ENCODE measurements at places on chromosomes 2 and 18.
A peak's percentile ranks its signal among the peaks of the same experiment; 100 is the strongest.

DNA sequence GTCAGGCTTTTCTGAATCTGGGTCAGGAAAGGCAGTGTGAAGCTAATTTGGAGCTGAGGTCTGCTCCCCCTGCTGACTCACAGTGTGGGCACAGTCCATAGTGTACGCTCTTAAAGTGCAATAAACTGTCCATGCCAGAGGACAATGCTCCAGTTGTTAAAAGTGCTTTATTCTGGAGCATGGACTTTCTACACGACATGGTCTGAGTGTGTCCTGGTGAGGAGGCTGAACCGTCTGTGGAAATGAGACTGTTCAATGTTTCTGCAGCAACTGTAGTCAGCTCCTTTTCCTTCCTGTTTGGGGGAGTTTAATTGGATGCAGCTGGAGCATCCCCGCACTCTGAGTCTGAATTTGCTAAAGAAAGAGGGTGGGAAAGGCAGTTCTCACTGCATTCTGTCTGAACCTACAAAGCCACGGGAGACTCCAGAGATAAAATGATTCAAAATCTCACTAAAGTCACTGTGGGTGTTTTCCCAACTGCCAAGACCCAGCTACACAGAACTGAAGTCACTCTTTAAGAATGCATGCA lies 110.2 kb upstream of the TRIB2 start:
- no peak for DNase-seq

GRCh38 chr2:120042359-120042758 lies 29.5 kb downstream of the EPB41L5 start:
- DNase-seq, result no peak

DNA sequence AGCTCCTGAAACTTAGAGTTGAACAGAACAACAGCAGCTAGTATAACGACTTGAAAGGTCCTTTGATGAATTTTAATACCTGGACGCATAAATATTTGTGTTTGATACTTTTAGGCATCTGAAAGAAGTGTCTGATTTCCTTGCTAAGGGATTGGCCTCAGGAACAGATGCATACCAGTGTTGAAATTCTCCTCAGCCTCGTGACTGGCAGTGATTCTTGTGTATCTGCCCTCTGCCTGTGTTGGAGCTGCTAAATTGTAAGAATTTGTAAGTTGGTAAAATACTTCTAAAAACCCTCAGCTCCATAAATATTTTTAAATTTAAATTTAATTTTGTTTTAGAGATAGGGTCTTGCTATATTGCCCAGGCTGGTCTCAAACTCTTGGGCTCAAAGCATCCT lies 22.4 kb upstream of the SCYGR1 start:
- DNase-seq, result no peak

- DNase-seq, result no peak
These were observed 133.1 kb downstream of the NBAS start for GRCh38 chr2:15427987-15428386.

DNA sequence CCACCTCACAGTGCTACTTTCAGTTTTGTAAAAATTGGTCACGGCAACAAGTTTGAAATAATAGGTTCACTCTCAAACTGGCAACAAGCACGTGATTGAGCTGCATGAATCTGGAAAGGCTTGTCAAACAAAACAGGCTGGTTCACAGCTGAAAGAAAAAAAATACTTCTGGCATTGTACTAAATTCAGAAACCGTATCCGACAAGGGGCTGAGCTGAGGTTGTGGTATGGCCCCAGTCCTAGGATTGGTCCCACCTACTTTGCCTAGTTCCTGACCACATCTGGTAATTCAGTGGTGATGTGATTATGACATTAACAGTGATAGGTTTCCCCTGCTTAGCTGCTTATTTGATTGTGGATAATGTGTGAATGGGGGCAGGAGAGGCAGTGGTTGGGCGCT lies 326.5 kb upstream of the THUMPD2 start:
- DNase-seq, result no peak

GRCh38 chr2:219106251-219106650 lies 45.5 kb upstream of the IHH start:
- DNase-seq, result no peak

- DNase-seq, result no peak
These were observed 151.7 kb upstream of the NOSTRIN start for GRCh38 chr2:168650781-168651180.

GRCh38 chr2:122417114-122417513 lies 661.7 kb downstream of the TSN start:
- DNase-seq, result no peak

DNA sequence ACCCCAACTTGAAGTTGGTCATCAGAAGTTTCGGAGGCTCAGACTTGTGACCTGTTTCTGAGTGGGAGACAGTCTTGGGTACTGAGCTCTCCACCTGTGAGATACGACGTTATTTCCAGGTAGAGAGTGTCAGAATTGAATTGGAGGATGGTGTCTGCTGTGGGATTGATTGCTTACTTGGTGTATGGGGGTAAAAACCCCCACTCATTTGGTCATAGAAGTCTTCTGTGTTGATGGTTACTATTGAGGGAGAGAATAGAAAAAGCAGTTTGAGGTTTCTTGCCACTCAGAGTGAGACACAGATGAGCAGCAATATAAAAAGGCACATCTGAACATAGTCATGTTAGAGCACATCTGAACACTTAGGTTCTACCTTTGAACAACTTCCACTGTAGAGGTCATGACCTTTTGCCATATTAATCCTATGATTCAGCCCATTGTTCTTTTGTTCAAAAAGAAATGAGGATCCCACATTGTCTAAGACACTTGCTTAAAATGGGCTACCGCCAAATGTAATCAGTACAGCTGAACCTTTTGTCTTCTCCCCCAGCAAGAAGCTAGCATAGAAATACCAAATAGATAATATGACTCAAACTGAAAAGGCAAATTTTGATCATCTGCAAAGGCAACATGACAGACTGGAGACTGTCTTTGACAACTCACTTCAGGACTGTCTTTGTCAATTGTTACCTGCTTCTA lies 73.3 kb downstream of the NAB1 start:
- no peak for DNase-seq

GRCh38 chr2:174617120-174617519 lies 19.5 kb upstream of the WIPF1 start:
- no peak for DNase-seq

DNA sequence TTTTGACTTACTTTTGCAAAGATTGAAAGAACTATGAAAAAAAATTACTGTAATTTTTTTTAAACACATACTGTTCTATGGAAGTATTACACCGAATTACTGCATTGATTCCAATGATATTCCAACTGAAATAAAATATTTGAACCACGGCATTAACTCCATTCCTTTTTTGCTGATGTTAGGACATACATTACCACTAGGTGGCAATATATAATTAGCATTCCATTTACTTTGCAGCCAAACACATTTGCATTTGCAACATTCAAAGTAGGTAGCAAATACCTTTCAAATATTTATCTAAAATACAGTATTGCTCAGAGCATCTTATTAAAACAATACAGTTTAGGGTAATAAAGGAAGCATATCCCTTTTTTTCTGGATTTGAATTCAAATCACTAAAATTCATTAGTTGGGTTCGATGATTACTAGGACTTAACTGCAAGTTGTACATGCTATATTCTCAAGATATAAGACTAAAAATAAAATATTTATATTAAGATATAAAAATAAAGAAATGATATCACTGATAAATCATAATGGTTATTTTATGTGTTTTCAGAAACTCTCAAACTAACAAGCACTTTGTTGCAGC lies 31.3 kb downstream of the LANCL1 start:
- peak; percentile 58 for DNase-seq

DNA sequence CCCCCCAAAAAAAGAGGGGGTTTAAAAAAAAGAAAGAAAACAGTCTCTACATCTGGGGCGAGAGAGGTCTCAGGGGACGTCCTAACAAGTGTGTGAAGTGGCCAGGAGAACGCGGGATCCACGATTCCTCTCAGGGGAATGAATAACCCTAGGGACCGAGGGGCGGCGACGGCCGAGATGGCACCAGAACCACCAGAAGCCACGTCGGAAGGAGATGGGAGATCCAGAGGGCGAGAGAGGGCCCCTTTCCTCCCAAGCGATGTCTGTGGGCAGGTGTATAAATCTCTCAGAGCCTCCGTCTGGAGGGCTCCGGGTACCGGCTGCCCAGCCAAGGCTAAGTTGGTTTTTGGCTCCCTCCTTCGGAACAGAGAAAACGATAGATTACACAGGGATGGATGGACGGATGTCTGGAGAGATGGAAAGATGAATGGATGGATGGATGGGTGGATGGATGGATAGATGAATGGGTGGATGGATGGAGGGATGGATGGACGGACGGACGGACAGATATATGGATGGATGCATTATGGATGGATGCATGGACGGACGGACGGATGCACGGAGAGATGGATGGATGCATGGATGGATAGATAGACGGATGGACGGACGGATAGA lies 1.7 kb downstream of the EPHA4 start:
- DNase-seq, result peak; percentile 66

DNA sequence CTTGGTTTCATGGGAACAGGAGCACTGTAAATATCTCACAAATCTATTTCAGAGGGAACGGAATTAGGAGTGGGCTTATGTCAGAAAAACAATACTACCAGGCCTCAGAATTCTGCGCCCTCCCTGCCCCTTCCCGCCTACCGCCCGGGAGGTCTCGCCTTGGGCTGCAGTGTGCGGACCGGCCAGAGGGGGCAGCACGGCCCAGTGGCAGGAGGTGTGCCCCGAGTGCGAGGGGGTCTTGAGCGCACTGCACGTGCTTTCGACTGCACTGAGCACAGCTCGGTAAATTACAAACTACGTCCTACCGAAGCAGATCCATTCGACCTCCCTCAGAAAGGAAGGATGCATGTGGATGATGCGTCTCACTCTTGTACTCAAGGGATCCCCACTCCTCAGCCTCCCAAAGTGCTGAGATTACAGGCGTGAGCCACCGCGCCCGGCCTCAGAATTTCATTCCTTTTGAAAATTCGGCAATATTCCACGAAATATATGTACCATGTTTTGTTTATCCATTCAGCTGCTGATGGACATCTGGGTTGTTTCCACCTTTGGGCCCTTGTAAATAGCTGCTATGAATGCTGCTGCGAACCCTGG lies 297.0 kb downstream of the BCL2 start:
- DNase-seq, result no peak

DNA sequence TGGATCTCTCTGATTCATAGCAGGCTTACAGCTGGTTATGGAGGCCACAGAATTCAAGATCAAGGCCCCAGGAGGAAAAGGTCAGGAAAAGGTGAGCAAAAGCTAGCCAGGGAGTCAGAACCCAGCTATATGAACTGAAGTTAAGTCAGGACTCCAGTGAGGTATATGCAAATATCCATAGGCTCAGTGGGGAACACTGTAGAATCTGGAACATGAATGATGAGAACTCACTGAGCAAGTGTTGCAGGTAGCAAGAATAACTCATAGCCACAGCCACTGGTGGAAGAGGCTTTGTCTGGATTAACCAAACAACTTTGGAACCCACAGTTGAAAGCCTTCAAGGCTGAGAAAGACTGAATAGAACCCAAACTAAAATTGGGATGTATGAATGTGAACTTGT lies 24.7 kb downstream of the COBLL1 start:
- no peak for DNase-seq

DNA sequence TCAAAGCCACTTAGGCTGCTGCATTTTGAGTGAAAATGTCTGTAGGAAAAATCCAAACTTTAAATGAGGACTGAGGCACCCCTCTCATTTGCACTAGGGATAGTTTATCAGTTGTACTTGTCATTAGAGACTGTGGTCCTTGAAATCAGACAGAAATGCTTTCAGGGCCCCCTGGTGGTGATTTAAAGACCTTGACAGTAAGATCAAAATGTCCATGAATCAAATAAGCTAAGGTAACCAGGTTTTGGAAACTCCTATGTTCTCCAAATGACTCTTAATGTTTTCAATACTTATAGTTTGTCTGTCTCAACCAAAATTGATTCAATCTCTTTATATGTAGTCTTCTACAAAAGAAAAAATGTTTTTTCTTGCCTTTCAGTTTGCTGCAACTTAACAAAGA lies 28.8 kb upstream of the DDX18 start:
- DNase-seq, result peak; percentile 63

DNA sequence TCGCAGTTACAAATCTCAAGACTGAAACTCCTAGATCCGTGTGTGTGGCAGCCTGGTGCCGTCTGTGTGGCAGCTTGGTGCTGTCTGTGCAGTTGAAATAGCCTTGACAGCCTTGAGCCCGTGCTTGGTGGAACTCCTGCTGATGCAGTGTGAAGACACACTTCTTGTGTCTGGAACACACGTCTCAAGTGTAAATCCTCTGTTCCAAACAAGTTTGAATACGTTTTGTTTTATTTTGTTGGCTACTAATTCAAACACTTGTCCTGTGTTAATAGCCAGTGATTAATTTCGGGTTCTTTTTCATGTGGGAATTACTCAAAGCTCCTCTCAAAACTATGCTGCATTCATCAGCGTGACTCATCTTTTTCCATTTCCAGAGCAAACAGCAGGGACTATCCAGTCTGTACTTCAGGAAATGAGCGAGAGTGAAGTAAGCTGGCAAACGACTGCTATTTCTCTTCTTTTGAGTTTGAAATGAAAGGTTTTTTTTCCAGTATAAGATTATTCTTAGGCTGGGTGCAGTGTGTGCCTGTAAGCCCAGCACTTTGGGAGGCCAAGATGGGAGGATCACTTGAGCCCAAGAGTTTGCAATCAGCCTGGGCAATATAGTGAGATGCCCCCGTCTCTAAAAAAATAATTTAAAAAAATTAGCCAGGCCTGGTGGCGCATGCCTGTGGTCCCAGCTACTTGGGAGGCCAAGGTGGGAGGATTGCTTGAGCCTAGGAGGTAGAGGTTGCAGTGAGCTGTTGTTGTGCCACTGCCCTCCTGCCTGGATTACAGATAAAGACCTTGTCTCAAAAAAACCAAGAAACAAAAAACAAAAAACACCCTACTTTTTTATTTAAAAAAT lies 152.9 kb downstream of the SPP2 start:
- DNase-seq, result no peak

DNA sequence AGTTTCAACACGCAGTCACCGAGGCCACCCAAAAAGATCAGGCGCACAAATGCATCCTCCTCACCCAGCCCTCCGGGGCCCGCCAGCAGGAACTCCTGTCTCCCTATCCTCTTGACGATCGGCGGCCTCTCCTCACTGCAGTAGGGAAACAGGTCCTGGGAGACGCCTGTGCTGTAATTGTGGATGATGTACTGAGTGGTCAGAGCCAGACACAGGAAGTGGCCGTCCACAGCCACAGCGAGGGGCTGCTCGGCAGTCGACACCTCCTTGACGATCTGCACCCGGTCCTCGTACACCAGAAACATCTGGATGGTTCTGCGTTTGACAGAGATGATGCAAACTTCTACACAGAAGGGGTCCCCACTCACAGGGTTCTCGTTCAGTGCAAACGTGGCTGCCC lies 22.0 kb downstream of the TGFBRAP1 start:
- DNase-seq, result no peak

- no peak for DNase-seq
These were observed 625.6 kb downstream of the EPHA4 start for GRCh38 chr2:220946552-220946951.

GRCh38 chr2:59184276-59185020 lies 943.3 kb upstream of the FANCL start:
- no peak for DNase-seq

DNA sequence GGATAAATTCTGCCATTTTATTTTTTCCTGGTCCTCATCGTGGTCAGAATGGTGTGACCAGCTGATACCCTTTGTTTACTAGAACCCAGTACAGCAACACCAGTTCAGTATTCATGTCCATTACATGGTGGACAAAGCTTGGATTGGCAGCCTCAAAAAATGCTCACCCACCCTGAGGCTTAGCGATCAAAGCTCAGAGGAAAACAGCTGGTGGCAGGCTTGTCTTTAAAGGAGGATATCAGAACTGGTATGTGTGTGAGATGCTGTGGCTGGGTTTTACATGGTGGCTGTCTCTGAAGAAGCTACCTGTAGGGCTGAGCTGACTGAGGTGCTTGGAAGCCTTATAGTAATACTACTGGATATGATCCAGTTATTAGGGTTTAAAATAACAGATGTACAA lies 471.1 kb upstream of the MEX3C start:
- no peak for DNase-seq

Measured in NCI-H1694 treated with DMSO at 0.1 percent for 48 hours (cell line).